ENCODE measurements at places on chromosomes 5 and 9.

GRCh38 chr5:34564710-34565235, 91.4 kb upstream of the RAI14 start:
- DNase-seq = no peak

- DNase-seq = no peak
Measured at GRCh38 chr5:4294878-4295277, 699.2 kb downstream of the IRX1 start.

GRCh38 chr5:121976979-121977378, 15.2 kb downstream of the SRFBP1 start:
- DNase-seq = no peak

DNA sequence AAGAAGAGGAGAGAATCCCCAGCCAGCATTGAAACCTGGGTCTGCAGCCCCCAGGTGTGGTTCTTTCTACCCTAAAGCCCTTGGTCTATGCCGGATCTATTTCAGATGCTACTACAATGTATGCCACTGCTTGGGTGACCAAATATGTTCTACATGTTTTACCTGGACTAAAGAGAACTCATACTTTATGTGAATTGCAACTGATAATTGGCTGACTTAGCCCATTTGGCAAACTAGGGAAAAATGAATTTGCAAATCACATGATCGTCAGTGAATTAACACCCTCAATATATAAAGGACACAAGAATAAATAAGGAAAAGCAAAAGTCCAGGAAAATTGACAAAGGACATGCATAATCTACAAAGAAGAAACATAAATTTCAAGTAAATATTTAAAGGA, 308.8 kb upstream of the IRX2 start:
- no peak for DNase-seq

GRCh38 chr5:152178350-152178699, 226.8 kb downstream of the NMUR2 start:
- DNase-seq = no peak
